ENCODE measurements at places on chromosomes 4 and X.

DNA sequence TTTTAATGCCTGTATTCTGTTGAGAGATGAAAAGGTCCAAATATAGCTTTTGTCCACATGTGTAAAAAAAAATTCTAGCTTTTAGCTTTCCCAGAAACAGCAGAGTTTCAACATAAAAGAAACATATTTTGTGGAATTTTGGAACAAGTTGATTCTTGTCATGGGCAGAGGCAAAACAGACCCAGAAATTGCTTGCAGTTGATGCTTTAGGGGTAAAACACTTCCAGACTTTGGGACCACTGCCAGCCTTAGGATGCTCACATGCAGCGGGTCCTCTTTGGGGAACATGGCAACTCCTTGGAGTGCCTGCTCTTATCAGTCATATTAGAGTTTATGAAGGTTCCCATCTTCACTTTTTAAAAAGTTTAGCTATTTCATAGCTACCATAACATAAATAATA is 30.4 kb downstream of the DCLK2 start:
- no peak for DNase-seq

DNA sequence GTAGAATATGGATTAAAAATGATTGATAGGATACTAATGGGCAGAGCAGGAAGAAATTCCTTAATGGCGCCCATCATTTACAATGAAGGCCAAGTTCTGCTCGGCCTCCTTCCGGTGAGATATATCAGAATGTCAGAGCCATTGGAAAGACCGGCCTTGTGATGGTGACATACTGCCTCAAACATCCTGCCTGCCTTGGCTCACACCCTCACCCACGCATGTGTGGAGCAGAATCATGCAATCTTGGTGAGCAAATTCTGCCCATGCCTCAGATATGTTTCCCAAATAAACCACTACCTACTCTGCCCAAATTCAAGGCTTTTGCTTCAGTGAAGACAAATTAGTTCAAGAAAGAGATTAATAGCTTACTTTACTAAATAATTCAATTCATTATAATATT is 163.3 kb downstream of the MID1 start:
- DNase-seq: no peak

- DNase-seq: no peak
Observed at GRCh38 chr4:184503869-184504300, 29.5 kb upstream of the IRF2 start.

DNA sequence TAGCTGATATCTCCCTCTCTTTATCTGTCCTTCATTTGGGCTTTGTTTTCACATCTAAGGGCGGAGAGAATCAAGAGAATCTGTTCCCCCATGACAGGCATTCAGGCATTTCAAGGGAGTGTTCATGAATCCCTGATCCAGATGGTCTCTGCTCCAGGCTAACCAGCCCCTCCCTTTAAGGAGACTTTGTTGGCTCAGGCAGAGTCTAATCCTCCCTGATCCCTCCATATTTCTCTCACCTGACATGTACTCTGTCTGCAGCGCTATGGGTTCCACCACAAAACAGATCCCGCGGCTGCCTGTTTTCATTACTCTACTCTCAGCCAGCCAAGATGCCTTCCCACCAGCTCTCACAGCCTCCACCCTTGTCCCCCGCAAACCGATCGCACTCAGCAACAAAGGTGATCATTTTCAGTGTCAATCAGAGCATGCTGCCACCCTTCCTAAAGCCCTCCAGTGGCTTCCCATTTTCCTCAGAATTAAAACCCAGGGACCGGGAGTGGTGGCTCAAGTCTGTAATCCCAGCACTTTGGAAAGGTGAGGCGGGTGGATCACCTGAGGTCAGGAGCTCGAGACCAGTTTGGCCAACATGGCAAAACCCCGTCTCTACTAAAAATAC is 30.3 kb upstream of the SLC2A9 start:
- no peak for DNase-seq
